Glutamatergic neuron (in vitro differentiated cells): ENCODE measurements at places on chromosomes 16 and 17.

- no peak for DNase-seq
These were observed 39.8 kb downstream of the MAP1LC3B start for GRCh38 chr16:87431926-87432325.

- DNase-seq, result no peak
These were observed 587 bp downstream of the PLD6 start for GRCh38 chr17:17205368-17206123.

DNA sequence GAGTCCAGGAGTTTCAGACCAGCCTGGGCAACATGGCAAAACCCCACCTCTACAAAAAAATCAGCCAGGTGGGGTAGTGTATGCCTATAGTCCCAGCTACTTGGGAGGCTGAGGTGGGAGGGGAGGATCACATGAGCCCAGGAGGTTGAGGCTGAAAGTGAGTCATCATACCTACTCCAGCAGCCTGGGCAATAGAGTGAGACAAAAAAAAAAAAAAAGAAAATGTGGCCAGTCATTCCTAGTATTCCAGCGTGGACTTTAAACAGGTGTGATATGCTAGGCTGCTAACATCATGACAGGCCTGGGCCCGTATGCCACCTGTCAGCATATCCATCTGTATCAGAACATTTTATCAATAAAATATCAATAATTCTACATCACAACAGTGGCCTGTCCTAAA lies 143.3 kb downstream of the AATF start:
- DNase-seq, result no peak

DNA sequence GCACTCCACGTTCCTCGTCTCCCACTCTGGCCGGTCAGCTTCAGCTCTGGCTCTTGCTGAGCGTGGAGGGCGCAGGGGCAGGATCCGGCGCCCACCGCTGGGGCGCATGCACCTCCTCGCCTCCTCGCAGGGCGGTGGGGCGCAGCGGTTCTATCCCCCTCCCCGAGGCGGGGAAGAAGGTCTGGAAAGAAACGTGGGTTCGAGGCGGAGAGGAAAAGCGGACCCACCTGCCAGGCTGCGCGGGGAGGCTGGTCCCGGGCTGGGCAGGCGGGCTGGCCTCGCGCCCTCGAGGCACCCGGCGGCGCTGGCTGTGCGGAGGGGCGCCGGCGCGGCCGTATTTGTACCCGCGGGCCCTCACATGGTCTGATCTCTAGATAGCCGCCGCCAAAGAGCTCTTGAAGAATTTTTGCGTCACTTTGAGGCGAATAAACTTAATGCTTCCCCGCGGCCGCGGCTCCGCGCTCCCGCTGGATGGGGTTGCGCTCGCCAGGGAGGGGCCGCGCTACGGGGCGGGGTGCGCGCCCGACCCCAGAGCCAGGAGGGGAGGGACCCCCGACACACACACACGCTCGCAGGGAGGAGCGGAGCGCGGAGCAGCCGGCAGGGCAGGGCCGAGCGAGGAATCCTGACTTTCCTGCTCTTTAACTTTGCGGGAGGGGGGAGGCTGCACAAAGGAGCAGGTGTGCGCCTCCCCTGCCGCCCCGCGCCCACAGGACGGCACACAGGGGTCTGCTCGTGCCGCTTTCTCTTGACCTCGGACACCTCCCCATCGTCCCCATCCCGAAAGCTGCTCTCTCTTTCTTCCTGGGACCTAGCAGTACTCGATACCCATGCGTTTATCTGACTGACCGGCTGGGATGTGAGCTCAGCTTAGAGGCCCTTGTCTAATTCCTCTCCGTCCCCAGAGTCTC lies at the start of gene SLC6A4:
TSS of gene SLC6A4 (minus strand) at position 312 of the 911 bp plus-strand sequence. CDS start 13,739 bp downstream, outside the sequence.
- peak; percentile 31 for DNase-seq

DNA sequence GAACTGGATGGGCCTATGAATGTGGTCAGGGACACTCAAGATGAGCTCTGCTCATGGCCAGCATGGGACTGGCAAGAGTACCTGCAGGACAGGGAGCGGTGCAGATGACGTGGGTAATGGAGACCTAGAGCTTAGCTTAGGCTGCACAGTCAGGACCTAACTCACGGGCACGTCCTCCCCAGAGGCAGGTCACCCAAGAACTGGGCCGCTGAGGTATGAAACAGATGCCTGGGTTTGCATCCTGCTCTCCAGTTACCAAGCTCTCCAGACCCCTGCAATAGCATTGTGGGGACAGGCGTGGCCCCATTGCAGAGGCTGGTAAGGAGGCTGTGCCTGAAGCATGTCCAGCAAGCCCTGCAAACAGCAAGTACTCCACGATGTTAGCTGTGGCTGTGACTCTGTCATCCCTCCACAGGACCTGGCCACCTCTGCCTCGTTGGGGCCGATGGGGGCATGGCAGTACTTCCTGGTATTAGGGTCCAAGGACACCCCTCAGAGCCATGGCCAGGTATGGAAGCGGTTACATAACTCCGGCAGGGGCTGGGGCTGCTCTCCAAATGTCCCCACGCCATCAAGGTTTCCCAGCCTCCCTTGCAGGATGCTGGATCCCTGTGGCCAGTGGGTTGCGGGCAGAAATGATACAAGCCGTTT lies 37.5 kb upstream of the RBFOX3 start:
- no peak for DNase-seq

GRCh38 chr17:82632451-82632850 lies 15.8 kb downstream of the WDR45B start:
- no peak for DNase-seq

DNA sequence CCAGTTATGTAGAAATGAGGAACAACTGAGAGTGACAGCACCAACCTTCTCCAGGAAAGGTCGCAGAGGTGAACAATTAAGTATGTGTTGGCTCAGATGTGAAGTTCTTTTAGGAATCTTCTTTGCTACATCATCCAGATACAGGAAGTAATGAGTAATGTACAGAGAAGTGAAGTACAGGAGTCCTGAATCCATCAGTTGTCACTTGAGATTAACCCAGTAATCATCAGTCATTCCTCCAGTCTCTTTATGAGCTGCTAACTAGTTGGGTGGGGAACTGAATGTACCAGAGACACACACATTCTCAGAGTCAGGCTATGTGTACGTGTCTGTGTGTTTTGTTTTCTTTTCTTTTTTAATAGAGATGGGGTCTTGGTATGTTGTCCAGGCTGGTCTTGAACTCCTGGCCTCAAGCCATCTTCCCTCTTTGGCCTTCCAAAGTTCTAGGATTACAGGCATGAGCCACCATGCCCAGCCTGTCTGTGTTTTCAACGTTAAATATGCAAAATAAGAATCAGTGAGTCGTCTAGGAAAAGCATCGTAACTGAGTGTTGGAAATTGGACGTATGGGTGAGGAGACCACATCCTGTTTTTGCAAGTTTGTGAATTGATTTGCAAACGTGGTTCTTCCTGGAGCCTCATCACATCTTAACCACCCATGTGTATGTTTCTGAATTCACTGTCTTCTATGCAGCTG lies 19.9 kb downstream of the ZNF200 start:
- no peak for DNase-seq

DNA sequence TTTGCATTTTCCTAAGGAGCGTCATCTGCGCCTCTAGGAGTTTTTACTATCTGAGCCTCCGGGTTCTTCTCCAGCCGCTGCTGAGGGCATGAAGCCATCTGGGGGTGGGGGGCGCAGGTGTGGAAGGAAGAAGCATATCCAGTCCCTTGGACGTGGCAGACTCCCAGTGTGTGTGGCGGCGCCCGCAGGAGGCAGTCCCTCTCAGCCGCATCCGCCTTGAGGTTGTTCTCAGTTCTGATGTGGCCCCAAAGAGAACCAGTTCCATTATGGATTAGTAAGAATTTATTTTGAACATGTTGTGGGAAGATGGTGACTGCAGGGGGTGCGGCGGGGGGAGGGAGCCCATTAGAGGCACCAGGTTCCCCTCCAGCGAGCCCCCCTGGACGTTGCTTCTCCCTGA lies 100.2 kb downstream of the SEC14L1 start:
- no peak for DNase-seq

- no peak for DNase-seq
These were observed 2.3 kb downstream of the CASKIN2 start for GRCh38 chr17:75512926-75513640.

DNA sequence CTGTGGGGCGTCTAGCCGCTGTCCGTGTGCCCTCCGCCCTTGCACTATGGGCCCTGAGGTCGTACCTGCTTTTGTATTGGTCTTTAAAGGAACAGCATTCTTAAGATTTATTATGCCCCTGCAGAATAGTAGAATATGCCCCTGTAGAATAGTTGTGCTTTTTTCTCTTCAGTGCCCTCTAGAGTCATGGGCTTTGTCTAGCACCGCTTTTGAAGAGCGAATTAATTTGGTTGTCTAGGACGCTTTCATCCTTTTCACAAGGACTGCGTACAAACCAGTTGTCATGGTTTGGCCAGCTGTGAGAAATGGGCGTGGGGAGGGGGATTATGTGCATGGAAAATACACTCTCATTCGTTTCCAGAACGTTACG lies 621 bp downstream of the CEP95 start:
- DNase-seq, result no peak

DNA sequence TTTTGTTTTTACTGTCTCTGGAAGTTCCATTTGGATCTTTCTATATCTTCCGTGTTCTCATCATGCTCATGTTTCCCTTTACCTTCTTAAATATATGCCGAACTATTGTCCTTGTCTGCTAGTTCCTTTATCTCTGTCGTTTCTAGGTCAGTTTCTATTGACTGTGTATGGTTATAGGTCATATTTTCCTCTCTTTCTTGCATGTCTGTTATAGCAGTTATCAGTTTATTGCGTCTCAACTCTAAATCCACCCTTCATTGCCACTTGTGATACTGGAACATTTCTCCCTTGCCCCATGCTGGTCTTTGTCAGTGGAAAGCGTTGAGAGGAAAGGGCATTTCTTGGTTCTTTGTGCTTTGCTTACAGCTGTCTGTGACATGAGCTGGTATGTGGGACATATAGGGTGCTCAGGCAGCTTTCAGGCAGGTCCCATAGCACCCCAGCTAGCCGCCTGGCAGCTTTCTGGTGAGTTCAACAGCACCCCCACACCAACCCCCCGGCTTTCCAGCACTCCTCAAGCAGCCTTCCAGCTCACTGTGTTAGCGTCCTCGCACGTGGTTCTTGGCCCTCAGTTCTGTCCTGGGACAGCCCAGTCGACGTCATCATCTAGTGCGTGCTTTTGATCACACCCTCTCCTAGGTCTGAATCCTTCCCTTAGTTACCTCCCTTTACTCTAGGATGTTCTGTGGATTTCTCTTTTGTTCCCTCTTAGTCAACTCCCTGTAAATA lies 15.4 kb upstream of the DNASE1 start:
- no peak for DNase-seq

DNA sequence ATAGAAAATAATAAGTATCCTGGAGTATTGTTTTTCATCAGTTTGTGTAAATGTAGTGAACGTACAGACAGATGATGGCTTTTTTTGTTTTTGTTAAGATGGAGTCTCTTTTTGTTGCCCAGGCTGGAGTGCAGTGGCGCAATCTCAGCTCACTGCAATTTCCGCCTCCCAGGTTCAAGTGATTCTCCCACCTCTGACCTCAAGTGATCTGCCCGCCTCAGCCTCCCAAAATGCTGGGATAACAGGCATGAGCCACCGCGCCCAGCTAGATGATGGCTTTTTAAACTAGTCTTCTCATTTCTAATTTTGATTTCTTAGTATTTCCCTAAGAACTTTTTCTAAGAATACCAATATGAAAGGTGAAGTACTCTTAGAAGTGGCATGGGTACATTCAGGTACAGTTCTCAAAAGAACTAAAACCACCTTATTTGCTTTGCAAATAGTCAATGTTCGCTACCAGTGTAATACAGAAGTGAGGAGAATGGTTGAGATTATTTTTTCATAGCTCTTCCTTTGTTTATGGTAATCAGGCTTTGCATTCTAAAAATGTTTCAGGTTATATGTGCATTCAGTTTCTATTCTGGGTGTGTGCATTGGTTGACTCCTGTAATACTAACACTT lies 34.2 kb downstream of the TTC19 start:
- no peak for DNase-seq

GRCh38 chr16:50845296-50845695 lies 103.4 kb downstream of the CYLD start:
- no peak for DNase-seq

DNA sequence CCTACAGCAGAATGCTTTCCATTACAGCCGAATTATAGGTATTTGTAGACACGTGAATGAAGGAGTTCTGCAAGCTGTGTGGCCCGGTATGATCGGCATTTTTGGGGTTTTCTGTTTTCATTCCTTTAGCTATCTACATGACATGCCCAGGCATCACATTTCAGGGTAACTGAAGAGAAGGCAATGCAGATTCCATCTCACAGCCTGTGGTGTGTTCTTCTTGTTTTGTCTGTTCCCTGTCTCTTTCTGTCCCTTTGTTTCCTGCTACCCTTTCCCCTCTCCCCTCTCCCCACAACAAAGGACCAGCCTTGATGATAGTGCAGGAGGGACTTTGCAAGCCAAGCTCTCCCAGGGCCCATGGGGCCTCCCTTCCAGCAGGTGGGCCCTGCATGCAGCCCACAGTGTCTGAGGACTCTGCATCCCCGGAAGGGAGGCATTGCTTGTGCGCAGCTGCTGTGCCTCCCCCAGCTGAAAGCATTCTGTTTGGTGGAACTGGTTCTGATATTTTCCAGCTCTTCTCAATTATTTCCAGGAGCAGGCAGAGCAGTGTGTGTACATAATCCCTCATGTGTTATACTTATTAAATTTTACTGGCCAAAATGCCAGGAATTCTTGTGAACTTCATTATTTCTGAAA lies 207.4 kb downstream of the RPTOR start:
- DNase-seq, result no peak

DNA sequence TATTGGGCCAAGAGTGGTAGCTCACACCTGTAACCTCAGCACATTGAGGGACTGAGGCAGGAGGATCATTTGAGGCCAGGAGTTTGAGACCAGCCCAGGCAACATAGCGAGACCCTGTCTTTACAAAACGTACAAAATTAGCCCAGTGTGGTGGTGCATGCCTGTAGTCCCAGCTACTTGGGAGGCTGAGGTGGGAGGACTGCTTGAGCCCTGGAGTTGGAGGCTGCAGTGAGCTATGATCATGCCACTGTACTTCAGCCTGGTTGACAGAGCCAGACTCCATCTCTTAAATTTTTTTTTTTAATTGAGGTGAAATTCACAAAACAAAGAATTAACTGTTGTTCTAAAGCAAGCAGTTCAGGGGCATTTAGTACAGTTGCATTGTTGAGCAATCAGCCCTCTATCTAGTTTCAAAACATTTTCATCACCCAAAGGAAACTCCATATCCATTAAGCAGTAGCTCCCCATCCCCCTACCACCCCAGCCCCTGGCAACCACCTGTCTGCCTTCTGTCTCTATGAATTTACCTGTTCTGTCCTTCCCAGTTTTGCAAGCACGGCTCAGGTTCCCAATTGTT lies 15.6 kb downstream of the SNX29 start:
- DNase-seq, result no peak

GRCh38 chr17:58755577-58756245 lies at the start of gene PPM1E:
Gene PPM1E (plus strand): TSS chr17:58755854.
- peak; percentile 95 for DNase-seq
